ENCODE measurements at places on chromosomes 5 and 9. TPM values are rescaled to one million over a fixed set of nuclear protein-coding genes. Genes with fewer than 3 reads are reported as not detected.

Gene GABRA6
- not detected for total RNA-seq

Gene TAS2R1
- total RNA-seq = not detected

Gene LCN10
- total RNA-seq = 1.3 TPM

Gene HRCT1
- 1.2 TPM for total RNA-seq

Gene ZDHHC11
- total RNA-seq = 11.2 TPM

Gene UHRF2
- 19.6 TPM for total RNA-seq

Gene CER1
- not detected for total RNA-seq

Gene TRAF2
- 11.1 TPM for total RNA-seq

Gene BTNL3
- total RNA-seq = not detected

Gene KCNMB1
- total RNA-seq = 0.64 TPM

Gene CCDC152
- total RNA-seq = not detected

Gene DMRT3
- not detected for total RNA-seq

Gene SLC36A2
- not detected for total RNA-seq

Gene BARHL1
- not detected for total RNA-seq

Gene LEAP2
- 0.68 TPM for total RNA-seq

Gene CFAP157
- total RNA-seq = not detected

Gene PCA3
- not detected for total RNA-seq

Gene XRCC4
- 6.2 TPM for total RNA-seq

Gene FAM153A
- 3.1 TPM for total RNA-seq

Gene SLC28A3
- 7.0 TPM for total RNA-seq

Gene MEIKIN
- not detected for total RNA-seq

Gene COL15A1
- total RNA-seq = 7.5 TPM

Gene DAB2
- total RNA-seq = 3.6 TPM

Gene HTR1A
- total RNA-seq = not detected

Gene MARCHF3
- total RNA-seq = 2.4 TPM
